Left ventricle myocardium superior (tissue), 1 donor: ENCODE measurements at places on chromosomes 6 and 20.

- DNase-seq, result peak; percentile 88
These were observed at the start of gene DSP for GRCh38 chr6:7541175-7542064. Gene DSP, plus strand, starts transcription at chr6:7541671. Its CDS starts 245 bp downstream, at chr6:7541916.

- peak; percentile 32 for DNase-seq
These were observed 46.9 kb upstream of the TRIM26 start for GRCh38 chr6:30260036-30260504.

DNA sequence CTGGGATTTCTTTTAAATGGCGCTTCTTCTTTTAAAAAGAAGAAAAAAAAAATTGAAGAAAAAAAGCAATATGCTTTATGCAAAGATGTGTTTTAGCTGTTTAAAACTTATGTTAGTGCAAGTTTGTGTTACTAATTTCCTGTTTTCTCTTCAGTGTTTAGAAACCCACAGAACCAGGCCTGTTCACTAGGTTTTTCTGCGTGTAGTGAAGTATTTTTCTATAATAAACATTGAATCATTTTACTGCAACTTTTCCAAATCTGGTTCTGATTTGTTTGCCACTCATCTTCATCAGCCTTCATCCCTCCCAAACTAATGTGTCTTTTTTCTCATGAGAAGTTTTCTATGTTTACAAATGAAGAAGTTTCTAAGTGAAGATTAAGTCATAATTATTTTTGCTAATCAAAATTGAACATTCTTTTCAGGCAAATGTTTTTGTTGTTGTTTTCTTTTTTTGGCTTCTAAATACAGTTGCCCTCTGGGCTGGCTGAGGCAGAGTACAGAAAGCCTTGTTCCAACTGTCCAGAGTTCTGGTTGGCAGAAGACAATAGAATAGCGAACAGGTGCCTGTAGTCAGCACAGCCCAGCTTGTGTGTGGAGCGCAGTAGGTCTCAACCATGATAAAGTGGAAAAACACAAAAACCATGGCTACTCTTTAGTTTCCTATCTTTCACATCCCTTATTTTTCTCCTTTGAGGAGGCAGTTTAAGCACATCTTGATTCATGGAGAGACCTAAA lies 14.5 kb downstream of the ZNF76 start:
- no peak for DNase-seq

DNA sequence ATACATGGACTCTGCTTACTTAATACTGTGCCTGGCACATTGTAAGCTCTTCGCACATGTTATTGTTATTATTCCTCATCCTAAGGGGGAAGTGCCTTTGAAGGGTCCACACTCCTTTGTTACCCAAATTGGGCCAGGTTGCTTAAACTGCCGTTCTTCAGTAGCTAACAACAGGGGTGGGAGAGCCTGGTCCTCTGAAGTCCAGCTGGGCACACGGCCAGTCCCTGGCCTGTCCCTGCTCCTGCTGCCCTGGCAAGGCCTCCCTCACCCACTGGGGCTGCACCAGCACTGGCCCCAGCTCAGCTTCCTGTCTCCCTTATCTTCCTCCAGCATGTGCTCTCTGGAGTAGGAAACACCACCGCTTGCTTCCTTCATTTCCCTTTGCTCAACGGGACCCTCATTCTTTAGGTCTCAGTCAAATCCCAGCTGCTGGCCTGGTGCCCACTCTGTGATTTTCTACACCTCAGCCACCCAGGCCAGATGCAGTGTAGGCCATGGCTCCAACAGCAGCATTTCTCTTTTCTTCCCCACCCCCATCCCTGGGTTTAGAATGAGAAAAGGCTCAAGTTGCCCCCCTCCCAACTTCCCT lies 5.5 kb upstream of the PROCR start:
- peak; percentile 75 for DNase-seq

- DNase-seq, result no peak
These were observed 113.5 kb downstream of the SAMD5 start for GRCh38 chr6:147621961-147622360.

DNA sequence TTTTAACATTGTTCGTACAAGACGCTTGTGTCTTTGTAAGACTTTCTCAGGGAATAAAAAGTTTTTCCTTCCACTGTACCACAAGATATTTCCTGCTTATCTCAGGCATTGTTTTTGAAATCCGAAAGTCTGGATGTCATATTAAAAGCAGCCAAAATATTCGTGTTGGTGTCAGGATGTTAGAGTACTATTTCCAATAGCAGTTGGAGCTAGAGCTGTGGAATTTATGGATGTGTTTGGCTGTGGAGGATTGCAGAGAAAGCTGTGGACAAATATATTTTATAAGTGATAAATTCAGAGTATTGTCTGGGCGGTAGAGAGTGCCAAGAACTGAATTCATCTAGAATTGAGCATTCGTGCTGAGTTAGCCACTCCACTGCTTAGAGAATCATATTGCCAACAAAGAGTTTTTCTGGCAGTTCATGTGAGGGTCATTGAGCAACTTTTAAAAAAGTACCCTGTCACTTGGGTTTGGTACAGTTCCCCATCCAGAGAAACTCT lies 57.7 kb downstream of the ZDHHC14 start:
- DNase-seq, result no peak

GRCh38 chr20:36768768-36769430 lies 4.7 kb downstream of the DSN1 start:
- no peak for DNase-seq

DNA sequence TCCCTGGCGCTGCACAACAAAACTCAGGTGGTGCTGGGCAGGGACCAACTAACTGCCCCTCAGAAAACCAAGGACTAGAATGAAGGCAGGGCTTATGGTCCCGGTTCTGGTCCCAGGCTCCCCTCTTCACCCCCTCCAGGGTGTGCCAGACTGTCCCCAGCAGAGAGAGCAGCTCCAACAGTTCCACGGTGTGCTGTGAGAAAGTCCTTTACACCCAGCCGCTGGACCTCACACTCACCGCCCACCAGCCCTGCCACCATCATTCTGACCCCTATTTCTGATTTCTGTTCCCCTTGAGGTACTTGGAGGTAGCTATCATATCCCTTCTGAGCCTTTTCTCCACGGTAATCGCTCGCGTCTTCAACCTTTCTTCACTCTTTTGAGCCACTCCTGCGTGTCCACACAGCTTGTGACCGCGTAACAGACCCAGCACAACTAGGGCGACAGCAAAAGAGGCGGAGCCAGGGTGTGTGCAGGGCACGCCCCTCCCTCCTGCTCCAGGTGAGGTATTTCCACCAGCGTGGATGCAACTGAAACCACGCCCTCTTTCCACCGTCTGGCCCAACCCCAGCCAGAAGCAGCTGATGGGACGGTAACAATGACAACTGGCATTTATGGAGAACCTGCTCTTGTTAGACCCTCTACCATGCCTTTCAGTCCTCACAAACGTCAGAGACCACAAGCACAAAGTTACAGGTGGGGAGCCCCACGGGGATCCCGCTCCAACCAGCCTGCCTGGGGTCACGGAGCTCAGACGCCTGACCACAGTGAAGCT lies 2.3 kb downstream of the PXDC1 start:
- DNase-seq, result no peak

GRCh38 chr6:70508953-70509352 lies 57.8 kb upstream of the SDHAF4 start:
- no peak for DNase-seq

GRCh38 chr6:116385459-116385802 lies 14.7 kb downstream of the DSE start:
- DNase-seq, result no peak

DNA sequence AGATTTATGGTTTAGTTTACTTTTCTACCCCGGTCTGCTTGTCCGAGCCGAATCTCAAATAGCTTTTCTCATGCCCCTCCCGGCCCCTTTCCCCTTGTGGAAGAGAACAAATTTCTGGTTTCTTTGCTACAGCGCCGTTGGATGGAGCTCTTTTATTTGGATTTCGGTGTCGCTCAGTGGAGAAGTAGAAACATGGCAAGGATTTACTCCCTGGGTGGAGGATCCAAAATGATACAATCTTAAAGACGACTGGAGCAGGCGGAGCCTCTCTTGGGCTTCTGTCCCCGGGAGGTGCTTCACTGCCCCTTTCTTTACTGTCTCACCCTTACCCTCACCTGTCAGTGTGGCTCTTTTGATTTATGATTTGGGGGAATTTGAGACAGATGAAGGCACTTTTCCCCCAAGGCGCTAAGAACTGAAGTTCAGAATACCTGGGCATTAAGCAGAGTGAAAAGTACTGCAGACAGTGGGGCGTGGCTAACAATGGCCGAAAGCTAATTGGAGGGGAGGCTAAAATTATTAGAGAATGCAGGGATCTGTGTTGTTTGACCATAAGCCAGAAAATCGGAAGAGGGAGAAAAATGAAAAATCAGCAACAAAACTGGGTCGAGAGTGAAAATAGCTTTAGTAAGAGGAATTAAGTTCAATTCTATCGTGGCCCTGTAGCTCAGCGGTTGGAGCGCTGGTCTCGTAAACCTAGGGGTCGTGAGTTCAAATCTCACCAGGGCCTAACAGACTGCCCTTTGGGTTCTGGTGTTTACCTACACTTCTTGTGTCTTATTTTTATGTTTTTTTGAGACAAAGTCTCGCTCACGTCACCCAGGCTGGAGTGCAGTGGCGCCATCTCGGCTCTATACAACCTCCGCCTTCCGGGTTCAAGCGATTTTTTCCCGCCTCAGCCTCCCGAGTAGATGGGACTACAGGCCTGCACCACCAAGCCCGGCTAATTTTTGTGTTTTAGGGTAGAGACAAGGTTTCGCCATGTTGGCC lies 145.1 kb upstream of the ZNF184 start:
- DNase-seq, result no peak

DNA sequence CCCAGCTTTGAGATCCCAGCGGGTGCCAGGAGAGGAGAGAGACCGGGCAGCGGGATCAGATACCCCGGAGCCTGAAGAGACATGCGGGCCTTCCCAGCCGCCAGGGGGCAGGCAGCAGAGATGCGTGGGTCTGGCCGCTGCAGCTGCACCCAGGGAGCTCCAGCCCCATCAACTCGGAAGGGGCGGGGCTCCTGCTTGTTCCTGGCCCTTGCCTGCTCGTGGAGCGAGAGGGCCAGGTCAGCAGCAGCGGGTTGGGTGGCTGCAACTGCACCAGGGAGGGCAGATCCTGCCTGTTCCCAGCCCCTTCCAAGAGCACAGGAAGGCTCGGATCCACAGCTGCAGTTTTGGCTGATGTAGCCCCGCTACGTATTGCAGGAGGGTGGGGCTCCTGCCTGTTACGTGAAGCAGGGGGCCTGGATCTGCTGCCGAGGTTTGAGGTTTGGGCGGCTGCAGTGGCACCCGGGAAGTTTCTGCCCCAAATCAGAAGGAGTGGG lies 532.8 kb downstream of the RFPL4B start:
- DNase-seq, result peak; percentile 31
